ENCODE measurements at places on chromosomes 16 and 17.
A peak's percentile ranks its signal among the peaks of the same experiment; 100 is the strongest.

GRCh38 chr17:27550291-27550930 lies 80.6 kb upstream of the LGALS9 start:
- no peak for DNase-seq

DNA sequence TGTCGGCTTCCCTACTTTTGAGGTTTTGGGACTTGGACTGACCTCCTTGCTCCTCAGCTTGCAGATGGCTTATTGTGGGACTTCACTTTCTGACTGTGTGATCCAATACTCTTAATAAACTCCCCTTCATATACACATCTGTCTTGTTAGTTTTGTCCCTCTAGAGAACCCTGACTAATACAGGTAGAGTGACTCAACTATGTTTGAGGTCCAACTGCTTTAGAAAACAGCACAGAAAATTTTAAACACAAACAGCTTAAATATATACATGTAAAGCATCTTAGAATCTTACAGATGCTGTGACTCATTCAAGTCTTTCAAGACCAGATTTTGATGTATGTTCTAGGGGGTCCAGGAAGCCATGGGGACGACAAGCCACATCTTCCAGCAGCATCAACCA lies 11.7 kb downstream of the SDK2 start:
- DNase-seq, result no peak

DNA sequence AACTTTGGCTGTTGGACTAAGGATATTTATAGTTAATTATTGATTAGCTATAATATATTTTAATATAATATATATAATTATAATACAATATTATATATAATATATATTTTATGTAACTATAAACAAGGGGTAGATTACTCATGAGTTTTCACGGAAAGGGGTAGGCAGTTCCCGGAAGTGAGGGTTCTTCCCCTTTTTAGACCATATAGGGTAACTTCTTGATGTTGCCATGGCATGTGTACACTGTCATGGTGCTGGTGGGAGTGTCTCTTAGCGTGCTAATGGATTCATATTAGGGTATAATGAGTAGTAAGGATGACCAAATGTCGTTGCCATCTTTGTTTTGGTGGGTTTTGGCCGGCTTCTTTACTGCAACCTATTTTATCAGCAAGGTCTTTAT lies 315.6 kb downstream of the WWOX start:
- DNase-seq, result no peak

GRCh38 chr16:7350806-7351205 lies 18.2 kb downstream of the RBFOX1 start:
- DNase-seq, result no peak

DNA sequence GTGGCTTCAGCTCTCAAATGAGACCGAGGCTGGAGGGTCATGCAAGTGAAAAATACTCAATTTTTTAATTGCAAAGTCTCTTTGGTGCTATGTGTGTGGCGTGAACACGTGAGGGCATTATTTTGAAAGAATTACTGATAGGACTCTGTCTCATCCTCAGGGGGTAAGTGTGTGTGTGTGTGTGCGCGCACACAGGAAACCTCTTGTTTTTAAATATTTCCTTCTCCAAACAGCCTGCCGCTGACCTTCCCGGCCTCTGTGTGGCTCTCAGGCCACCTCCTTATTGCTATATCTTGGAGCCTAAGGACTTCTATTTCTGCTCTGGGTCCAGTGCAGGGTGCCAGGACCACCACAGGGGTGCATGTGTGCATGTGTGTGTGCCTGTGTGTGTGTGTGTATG lies 99.7 kb downstream of the CMIP start:
- peak; percentile 41 for DNase-seq

DNA sequence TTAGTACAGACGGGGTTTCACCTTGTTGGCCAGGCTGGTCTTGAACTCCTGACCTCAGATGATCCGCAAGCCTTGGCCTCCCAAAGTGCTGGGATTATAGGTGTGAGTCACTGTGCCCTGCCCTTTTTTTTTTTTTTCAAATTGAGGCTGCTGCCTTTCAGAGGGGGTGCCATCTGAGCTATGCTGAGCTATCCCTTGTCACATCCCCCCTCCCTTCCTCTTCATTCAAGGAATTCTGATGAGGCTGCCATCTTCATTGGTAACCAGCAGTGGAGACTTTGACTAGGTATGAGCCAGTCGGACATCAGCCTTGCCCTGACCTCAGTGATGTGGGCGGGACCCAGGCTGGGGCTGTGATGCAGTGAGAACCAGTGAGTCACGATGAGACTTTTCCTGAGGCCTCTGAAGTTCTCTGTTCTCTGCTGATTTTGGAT lies 24.4 kb upstream of the GPT2 start:
- DNase-seq, result peak; percentile 87

GRCh38 chr17:74432424-74432690 lies 469 bp downstream of the GPRC5C start:
- DNase-seq, result no peak

DNA sequence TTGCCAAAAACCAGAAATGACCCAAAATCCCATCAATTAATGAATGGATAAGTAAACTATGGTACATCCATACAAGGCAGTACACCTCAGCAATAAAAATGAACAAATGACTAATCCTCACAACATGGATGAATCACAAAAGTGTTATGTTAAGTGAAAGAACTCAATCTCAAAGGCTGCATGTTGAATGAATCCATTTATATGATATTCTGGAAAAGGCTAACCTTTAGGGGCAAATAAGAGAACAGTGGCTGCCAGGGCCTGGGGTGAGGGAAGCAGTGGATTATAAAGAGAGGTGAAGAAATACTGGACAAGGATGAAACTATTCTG lies 46.1 kb upstream of the MSI2 start:
- DNase-seq, result no peak

- no peak for DNase-seq
Observed at GRCh38 chr16:84184775-84185174, 2.1 kb downstream of the TAF1C start.

DNA sequence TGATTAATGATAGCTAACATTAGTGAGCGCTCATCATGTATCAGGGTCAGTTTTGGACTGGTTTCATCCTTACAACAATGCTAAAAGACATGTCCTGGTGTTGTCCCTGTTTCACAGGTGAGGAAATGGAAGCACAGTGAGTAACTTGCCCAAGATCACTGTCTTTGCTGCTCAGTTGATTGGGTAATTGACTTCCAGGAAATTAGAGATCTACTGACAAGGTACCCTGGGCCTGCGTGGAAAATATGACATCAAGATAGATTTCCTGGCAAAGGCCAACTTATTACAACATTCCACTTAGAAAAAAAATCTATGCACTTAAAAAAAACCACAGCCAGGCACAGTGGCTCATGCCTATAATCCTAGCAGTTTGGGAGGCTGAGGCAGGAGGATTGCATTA lies 96.3 kb downstream of the CYLD start:
- no peak for DNase-seq

DNA sequence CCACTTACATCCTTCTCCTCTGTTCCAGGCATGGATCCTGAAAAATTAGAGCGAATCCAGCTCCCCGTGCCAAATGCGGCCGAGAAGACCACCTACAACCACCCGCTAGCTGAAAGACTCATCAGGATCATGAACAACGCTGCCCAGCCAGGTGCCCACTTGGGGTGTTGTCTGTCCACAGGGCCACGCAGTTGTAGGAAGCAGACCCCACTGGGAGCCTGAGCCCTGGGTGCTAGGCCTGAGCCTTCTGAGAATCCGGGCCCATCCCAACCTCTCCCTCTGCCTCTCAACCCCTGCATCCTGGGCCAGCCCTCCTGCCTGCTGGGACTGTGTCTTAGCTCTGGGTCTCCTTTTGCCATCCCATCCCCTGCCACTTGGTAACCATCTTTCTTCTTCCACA lies 95.4 kb downstream of the CLEC16A start:
- DNase-seq, result no peak

- no peak for DNase-seq
Observed at GRCh38 chr16:88319116-88319965, 63.4 kb upstream of the ZNF469 start.

DNA sequence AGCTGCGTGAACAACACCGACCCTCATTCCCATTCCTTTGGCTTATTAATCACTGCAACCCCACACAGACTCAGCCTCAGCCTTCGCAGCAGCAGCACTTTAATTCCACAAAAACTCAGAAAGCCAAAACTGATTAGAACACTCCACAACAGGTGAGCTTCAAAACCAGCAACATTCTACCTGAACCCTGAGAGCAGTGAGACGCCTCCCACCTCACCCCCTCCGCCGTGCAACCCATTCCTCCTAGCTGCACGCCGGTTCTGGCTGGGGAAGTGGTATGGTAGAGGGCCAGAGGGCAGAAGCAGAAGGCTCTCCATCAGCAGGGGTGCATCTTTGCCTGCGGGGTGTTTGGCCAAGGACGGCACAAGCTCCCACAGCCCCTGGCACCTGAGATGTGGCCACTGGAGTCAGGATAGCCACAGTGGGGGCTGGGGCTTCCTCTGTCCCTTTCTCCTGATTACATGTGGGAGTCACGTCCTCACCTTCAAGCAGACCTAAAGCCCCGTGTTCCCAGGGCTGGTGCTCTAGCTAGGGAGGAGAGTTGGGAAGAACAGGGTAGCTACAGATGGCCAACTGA lies 1.6 kb downstream of the BORCS6 start:
- no peak for DNase-seq

GRCh38 chr16:87631067-87631466 lies 28.8 kb downstream of the JPH3 start:
- no peak for DNase-seq

DNA sequence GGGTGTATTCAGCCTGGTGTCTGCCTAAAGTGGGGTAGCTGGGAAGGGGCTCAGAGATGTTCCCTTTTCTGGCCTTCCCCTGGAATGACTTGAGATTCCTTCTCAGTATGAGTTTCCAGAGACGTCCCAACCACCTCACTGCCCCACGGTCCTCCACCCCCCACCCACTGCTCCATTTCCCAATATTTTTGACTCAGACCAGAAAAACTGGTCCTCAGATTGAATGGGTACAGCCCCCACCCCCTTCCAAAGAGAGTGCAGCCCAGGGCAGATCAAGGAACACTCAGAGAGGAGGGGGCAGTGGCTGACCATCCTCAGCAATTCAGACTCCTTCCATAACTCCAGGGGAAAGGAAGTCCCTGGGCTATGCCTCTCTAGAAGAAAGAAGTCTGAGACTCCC lies 3.2 kb downstream of the ACLY start:
- no peak for DNase-seq

GRCh38 chr17:61209525-61209924 lies 190.1 kb upstream of the TBX2 start:
- no peak for DNase-seq

DNA sequence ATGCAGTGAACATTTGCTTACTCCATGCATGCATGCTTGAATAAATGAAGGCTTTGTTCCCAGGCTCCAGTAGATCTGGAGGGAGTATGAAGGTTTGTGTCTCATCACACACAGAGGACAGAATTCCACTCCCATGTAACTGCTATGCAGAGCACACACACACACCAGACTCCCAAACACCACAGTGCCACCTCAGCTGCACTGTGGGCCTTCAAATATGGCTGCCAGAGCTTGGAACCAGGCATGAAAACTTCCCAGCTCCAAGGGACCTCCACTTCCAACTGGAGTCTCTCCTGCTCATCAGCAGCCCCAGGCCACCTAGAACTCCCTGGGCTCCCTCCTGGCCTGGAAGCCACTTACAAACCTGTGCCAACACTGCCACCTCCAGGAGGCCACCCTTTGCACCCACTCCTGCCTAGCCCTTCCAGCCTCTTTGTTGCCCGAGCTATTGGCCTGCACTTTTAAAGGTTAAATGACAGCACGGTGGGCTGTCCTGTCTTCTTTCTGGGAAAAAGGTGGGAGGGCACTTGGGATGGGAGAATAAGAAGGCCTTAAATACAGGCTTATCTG lies 151.2 kb downstream of the ZNF423 start:
- DNase-seq, result no peak

DNA sequence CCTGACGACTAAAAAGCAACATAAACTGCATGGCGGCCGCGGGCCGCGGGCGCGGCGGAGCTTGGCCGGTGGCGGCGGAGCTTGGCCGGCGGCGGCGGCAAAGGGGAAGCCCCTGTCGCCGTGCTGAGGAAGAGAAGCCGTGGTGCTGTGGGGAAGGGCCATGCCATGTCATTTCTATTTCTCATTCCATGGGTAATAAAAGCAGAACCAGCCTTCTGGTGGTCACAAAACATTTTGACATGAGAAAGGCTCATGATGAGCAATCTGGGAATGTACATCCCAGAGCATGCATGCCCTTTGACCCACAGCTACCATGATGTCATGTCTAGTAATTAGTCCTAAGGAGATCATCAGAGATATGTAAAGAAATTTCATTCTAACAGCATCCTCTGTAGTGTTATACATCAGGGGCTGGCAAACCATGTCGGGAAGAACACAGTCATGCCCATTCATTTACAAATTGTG lies 23.9 kb upstream of the HEATR6 start:
- DNase-seq, result peak; percentile 98

GRCh38 chr17:27609611-27610303 lies 21.2 kb upstream of the LGALS9 start:
- peak; percentile 13 for DNase-seq

DNA sequence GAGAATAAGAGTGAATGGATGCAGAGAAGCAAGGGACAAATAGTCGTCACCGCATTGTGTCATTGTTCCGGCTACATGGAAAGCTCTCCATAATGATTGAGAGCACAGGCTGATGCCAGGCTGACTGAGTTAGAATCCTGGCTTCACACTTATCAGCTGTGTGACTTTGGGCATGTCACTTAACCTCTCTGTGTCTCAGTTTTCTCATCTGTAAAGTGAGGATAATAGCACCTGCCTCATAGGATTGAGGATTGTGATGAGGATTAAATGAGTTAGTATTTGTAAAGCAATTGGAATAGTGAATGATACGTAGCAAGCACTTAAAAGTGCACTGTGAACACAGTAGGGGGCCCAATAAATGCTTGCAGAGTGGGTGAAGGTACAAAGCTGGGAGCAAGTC lies 45.7 kb upstream of the LYRM9 start:
- no peak for DNase-seq

DNA sequence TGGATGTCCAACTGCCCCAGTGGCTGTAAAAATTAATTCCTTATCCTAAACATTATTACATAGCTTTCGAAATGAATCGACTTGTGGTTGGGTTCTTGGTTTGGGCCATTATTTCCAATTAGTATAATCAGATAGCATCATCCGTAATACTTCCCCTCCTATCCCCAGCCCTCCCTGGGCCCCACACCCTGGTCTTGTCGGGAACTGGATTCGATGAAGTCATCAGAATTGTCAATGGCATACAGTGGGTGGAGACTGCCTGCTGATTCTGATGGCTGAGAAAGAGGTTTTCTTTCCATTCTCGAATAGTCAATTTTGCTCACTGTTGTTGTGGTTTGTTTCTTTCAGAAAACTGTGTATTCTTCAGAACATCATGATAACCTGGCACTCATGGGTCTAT lies 395.1 kb downstream of the SEC14L1 start:
- DNase-seq, result no peak

GRCh38 chr17:61065263-61065773 lies 334.3 kb upstream of the TBX2 start:
- DNase-seq, result no peak

GRCh38 chr17:43881181-43881580 lies 26.2 kb downstream of the MPP2 start:
- no peak for DNase-seq
